ENCODE measurements at places on chromosomes 12 and 14.

- DNase-seq, result no peak
Observed at GRCh38 chr14:71959055-71959454, 26.8 kb downstream of the RGS6 start.

DNA sequence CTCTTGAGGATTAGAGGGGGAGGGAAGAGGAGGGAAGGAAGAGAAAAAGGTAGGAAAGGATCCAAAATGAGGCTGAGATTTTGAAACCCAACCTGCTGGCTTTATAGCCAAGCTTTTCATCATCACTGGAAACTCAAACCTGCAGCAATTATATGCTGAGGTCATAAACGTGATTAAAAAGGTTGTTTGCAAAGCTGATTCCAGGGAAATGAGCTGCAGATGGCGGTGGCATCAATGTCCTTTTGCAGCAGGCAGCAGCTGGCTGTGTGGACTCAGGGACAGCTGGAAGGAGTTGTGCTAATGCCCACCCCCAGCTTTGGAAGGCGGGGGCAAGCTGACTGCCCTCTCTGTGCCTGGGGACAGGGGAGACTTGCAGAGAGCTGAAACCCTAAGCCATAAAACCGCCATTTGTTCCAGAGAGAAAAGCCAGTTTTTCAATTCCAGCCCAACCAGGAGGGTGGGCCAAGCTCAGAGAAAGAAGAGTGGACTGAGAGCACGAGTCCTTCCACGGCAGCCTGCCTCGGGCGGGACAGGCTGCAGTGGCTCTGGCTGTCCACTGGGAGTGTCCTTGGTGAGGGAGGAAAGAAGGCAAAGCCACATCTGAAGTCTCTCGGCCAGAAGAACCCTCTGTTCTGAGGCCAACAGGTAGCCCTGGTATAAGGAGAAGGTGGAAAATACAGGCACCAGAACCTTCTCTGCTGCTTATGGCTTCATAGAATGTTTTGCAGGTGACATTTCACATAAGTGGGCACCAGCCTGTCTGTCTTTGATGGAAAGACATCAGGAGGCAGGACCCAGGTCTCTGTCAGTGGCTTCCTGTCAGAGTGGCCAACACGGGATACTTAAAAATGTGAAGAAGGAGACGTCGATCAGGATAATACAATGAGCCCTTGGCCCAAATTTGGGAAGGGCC is 90.7 kb downstream of the SINHCAF start:
- DNase-seq, result peak; percentile 14

DNA sequence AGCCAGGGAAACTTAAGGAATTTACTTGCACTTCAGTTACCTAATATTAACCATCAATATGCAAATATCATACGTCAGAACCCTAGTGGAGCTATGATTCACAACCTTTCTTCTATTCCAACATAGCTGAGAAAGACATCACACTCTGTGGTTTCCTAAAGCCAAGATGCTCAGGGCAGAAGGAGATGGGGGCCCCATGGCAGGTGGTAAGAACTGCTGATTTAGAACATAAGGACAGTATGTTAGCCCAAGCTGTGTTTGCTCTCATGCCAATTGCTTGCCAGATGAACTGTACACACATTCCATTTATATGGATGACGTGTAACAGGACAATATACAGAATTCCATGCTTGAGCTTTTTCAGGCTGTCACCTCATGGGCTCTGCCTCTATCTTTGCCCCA is 34.6 kb downstream of the HECTD4 start:
- DNase-seq, result peak; percentile 86

DNA sequence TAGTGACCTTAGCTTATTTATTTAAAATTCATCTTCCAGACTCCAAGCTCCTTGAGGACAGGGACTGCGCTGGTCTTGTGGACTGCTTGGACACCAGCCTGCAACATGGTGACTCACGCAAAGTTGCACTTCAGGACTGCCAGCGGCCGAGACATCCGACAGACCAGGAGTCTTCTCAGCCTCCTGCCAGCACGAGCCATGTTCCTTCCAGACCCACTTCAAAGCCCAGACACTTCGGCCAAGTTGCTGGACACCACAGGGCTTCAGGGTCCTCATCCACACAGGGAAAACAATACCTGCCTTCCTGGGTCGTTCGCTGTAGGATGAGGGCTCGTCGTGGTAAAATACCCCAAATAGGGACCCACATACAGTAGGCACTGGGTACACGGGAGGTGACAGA is 88.7 kb downstream of the BCL11B start:
- no peak for DNase-seq

DNA sequence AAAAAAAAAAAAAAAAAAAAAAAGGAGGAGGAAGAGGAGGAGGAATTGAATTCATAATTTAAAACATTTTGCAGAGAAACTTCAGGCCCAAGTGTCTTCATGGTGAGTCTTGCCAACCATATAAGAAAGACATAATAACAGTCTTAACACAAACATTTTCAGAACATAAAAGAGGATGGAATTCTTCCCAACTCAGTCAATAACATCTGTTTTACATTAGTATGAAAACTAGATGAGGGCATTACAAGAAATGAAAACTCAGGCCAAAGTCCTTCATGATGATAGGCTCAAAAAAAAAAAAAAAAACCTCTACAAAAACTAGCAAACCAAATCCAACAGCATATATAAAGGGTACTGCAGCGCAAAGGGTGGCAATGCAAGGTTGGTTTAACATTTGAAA is 151.6 kb downstream of the FOXA1 start:
- peak; percentile 50 for DNase-seq

DNA sequence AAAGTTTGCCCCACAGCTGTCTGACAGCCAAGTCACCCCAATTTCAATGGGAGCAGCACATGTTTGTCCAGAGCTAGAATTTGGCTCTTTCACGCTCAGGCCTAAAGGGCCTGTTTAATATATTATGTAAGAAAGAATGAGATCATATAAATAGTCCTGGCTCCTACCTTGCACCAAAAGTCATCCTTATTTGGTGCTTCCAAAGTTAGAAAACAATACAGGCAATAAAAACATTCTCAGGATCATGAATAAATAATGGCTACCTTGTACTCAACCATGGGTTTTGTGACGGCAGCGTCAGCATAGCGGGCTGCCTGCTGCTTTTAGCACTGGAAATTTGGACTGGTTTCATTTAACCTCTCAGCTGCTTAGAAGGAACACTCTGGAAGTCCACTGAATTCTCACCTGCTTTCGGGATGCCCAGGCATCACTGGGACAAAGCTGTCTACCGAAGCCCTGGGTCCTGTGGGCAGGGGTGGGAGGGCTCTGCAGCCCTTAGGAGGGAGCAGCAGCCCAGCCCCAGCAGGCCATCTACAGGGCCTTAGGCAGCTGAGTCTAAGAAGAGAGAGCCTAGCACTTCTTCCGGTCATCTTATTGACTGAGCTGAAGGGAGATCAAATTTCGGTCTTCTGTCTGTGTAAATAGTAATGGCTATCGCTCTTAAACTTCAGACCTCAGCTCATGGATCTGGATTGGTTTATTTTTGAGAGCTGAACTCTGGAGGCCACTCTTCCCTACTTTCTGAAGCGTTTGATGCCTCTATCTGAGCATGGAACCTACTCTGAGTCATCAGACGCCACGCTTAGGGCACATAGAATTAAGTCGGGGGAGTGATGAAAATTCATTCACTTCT is 106.5 kb downstream of the SAMD4A start:
- no peak for DNase-seq

DNA sequence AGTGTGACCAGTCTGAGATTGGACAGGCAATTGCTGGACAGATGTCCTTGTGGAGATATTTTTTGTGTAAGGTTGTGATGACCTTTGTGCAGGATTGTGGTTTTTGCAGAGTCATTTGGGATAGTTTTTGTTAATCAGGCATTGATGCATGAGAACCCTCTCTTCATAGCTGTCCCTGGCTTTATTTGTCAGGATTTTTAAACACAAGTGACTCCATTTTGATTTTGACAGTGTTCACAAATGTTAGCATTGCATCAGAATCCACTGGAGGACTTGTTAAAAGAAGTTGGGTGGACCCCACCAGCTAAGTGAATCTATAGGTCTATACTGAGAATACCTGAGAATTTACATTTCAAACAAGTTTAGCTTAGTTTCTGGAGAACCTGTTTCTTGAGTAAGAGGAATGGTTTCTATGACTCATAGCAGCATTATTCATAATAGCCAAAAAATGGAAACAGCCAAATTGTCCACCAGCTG is 11.8 kb downstream of the FNTB start:
- no peak for DNase-seq

DNA sequence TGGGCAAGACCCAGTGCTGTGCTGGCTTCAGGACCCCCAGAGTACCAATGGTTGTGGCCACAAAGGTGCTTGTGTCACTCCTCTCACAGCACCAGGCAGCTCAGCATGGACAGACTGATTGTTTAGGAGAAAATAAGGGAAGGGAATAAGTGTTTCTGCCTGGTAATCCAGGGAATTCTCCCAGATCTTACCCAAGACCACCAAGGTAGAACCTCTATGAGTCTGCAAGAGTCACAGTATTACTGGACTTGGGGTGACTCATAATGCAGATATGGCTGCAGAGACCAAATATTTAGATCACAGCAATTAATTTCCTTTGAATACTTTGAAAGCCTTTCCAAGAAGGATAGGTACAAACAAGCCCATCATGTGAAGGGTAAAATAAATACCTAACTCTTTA is 1178.3 kb upstream of the FLRT2 start:
- peak; percentile 52 for DNase-seq

DNA sequence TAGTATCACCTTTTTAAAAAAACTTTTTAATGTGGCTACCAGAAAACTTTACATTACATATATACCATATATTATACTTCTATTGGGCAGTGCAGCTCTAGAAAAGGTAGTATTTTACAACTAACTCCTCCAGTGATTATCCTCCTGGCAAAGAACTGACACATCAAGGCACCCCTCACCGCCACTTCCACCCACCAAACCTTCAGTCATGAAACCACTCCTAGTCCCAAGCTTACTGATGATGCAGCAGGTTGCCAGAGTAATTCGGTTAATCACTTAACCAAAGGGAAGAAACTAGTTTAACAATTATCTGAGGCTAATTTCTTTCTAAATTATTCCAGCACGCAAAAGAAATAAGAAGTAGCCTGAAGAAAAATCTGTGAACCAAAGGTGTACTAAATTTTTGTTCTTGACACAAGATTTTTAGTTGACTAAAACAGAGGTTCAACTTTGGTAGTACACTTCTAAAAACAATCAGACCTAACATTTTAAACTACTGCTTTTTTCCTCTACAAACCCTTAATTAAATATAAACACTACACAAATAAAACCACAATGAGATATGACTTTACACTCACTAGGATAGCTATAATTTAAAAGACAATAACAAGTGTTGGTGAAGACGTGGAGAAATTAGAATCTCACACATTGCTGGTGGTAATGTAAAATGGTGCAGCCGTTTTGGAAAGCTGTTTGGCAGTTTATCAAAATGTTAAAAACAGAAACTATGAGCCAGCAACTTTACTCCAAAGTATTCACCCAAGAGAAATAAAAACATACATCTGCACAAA is 16.7 kb downstream of the SPPL3 start:
- DNase-seq, result no peak

GRCh38 chr12:42945927-42946326 is 356.4 kb upstream of the PRICKLE1 start:
- DNase-seq, result no peak

DNA sequence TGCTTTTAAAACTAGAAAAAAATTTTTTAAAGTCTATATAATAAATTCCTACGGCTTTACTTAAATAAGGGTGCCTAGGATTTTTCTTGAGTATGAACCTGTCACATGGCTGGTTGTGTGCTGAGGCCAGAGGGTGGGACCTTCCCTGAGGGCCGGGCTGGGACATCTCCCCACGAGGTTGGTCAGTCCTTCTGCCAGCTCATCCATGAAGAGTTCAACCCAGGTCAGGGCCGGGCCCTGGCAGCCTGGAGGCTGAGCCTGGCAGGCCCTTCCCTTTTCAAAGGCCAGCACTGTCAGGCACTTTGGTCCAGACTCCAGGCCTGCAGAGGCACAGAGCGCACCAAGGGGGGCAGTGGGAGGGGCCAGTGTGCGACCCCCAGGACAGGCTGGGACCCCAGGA is 31.7 kb downstream of the TNFAIP2 start:
- no peak for DNase-seq

DNA sequence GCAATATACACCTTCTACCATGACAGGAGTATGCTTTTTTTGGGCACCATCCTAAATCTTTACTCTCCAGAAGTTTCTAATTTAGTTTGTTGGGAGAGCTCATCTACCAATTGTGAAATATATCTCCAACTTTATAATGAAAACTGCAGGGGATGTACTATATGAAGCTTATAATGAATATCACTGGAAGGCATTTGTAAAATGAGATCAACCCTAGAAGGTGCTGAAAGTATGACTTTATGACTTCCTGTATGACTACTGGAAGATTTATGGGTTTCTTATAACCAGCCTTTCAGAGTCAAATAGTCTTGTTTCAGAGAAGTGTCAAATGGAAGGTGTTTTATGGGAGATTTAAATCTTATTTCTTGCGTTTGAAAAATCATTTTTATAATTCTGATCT is 122.9 kb downstream of the MYRFL start:
- DNase-seq, result peak; percentile 75

DNA sequence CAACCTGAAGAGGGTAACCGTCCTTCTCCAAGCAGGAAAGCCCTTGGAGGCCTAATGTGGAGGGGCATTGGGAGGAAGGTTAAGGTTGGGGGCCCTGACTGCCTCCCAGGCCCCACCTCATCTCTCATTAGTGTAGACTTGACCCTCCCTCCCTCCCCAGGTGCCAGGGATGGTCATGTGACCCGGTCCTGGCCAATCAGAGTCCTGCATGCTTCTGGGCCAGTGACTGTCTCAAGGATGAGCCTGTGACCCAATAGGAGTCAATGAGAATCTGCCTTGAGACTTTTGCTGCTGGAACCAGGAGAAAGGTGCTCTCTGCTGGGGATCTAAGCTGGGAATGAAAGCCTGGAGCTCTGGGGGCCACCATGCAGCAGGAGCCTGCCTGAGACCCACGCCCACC is 70.8 kb downstream of the NCOR2 start:
- DNase-seq, result no peak

- DNase-seq, result no peak
Observed at GRCh38 chr12:7496451-7496850, 7.1 kb downstream of the CD163 start.
